ENCODE measurements at places on chromosomes 5 and 9.

DNA sequence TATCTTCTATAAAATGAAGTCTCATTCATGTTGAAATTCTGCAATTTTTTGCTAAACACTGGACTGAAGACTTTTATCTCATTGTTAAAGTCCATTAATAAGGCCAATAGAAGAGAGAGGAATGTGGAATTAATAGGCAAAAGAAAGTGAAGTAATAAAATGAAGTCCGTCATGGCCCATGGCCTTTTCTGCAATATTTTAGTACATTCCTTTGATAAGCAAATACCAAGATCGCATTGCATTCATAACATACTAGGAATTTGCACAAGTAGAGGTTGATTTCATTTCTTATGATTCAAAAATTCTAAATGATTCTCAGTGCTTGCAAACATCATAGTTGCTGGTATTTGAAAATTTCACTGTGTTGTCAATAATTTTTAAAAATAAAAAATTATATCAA lies 664.0 kb downstream of the NR2F1-AS1 start:
- DNase-seq = no peak

DNA sequence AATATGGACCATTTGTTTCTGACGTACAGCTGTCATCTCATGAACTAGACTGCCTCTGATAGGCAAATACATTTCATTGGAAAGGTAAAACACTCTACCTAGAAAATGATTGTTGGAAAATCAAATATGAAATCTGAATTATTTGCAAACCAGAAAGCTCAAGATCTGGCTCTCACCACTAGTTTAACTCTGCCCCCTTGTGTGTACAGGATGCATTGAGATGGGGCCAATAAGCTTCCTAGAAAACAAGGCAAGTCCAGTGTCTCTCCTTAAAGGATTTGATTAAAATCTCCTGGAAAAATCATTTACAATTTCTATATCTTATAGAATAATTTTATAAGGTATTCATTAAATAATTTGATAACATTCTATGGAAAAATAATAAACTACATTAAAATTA lies 311.9 kb upstream of the ANKH start:
- DNase-seq = no peak

GRCh38 chr5:177300951-177301350 lies 2.6 kb downstream of the RAB24 start:
- DNase-seq = no peak

DNA sequence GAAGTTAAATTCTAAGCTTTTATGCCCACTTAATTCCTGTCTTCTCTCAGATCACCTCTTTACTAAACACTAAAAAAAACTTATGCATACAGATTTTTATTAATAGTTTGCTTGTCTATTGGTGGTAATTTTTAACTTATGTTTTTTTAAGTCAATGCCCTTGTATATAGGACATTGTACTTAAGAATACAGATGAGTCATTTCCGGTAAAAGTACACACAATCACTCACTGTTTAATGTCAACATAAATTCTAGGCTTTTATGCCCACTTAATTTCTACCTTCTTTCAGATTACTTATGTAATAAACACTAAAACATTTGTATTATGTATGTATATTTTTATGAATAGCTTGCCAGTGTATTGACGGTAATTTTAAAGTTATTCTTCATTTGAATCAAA lies 872.8 kb upstream of the CDH9 start:
- no peak for DNase-seq

DNA sequence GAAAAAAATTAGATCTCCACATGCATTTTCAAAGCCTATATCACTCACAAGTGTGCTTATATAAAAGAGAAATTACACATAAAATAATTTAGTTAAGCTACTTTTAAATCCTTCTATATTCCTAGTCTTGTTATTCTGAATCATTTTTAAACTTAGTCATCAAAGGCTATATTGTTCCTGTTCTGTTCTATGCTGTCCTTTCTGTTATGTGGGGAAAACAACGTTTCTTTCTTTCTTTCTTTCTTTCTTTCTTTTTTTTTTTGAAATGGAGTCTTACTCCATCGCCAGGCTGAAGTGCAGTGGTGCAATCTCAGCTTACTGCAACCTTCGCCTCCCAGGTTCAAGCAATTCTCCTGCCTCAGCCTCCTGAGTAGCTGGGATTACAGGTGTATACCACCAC lies 389.2 kb upstream of the FTMT start:
- DNase-seq = no peak

Measured in GM04504 (cell line).